Germinal center (tissue), 1 donor: ENCODE measurements at places on chromosomes 11 and 22.
A peak's percentile ranks its signal among the peaks of the same experiment; 100 is the strongest.

DNA sequence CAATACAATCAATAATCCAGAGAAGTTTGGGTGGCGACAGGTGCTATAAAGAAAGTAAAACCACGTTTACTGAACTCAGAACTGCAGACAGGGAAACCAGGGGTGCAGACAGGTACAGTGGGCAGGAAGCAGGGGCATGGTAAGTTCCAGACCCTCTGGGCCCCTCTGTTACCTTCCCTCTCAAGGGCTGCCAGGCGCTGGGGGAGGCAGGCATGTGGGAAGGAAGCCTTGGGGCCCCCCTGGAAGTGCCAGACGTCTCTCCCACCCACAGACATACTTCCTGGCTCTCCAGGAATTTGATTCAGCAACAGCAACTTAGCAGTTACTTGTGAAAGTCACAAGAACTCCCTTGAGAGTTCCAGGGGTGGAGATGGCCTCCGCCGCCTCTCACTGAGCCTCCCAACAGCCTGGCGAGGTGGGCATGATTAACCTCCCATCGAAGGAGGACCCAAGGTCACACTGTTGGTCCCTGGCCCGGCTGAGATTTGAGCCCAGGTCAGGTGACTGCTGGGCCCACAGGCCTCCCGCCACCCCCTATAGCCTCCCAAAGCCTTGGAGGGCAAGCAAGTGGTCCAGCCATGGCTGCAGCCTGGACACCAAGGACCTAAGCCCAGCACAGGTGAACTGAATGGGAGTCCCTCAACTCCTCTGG lies 14.1 kb upstream of the TSKU start:
- no peak for DNase-seq

DNA sequence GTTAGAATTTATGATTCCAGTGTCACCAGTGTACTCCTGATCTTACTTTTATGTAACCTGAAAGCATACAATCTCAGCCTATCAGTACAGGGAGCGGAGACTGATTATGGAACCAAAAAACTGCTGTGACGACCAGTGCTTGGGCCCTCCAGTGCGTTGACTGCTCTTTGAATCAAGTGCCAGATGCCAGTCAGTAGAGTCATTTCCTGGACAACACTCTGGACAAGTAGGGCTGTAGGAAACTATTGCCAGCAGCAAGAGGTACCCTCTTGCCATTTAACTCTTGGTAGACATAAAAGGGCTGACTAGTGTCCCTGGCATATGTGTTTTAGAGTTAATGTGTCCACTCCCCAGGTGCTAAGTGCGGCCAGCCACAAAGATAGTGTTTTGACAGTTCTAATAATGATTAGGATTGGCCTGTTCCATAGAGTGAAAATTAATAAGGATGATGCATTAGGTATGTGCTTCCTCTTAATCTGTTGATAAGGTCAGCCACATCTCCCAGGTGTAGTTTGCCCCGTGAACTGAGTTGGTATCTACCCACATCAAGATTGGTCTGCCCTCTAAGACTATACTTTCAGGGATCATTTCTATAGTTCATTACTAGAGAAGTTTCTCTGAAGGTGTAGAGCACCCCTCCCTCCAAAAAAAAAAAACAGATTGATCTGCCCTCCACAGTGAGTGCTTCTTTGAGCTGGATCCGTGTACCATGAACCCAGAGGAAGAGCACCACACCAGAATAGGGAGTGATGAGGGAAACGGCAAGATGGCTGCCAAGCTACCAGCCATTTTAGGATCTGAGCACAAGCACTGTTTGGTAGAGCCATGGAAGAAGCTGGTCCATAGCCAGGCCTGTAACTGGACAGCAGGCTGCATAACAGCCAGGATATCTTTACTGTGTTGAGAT lies 20.7 kb upstream of the AIFM3 start:
- no peak for DNase-seq

DNA sequence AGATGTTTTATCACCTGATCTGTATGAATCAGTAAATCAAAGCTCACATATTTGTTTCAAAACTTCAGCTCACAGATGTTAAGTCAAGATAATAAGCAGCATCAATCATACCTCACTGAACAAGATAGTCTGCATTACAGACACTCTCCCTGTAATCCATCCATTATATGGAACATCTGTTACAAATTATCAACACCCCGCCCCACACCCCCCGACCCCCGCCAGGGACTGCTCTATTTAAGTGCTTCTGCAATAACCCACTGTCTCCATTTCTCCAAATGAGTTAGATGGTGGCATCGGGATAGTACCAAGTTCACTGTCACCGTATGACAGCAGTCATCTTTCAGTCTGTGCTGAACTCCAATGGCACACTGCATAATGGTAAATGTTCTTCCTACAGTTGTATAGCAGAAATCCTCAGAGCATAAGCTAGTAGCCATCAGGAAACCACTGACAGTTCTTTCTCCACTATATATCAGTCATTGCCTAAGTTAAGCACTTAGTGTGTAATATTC lies 447.0 kb upstream of the ARHGAP42 start:
- DNase-seq, result no peak

DNA sequence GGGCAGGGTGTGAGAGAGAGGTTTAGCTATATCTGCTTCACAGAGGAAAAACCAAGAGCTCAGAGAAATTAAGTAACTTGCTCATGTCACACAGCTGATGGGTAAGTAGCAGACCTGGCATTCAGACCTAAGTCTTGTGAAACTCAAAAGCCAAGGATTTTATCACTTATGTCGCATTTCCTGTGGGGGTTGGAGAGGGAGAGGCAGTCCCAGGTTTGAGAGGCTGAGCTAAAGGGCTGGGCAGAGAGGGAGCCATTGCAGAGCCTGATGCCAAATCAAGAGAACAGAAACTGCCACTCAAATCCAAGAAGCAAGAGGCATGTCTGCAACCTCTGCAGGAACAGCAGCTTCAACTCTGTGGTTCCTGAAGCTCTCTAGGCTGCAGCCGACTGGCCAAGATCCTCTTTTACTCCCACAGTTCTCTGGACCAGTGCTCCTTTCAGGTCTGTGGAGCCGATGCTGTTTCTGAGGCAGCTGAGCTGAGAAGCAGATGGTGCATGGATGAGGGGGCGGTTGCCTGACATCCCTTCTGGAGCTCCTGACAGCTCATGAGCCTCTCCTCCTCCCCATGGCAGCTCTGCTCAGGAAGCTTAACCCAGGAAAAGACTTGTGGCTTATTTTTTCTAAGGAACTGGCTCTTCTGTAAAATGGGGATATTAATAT lies 47.6 kb upstream of the NAV2 start:
- DNase-seq, result no peak

GRCh38 chr11:122044086-122044485 lies 71.9 kb downstream of the BLID start:
- DNase-seq, result no peak

DNA sequence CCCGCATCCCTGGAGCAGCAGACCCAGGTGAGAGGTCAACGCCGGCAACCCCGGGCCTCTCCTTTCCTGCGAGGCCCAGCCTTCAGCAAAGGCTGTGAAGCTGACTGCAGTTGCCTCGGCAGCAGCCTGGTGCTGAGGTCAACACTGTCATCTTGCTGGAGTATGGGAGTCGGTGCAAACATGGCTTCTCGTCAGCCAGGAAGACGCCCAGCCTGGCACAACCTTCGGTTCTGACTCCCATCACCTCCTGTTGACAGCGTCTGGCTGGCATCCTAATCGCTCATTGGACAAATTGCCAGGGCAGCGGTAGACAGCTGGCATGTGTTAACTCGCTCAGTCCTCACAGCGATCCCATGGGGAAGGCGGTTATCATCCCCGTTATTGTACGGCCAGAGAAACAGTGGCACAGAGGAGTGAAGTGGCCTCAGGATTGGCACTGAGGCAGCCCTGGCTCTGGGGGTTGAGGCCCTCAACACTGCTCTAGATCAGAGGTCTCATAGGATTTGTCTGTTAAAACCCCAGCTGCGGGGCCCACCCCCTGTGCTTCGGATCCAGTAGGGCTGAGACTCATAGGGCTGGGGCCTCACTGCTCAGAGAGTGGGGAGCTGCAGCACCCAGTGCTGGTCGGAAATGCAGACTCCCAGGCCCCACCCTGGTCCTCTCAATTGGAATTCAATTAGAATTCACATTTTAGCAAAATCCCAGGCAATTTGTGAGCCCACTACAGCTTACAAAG lies 39.3 kb upstream of the TP53I11 start:
- no peak for DNase-seq

GRCh38 chr11:36274414-36274813 lies 14.8 kb downstream of the COMMD9 start:
- no peak for DNase-seq

GRCh38 chr22:39489094-39490068 lies 12.7 kb upstream of the MIEF1 start:
- no peak for DNase-seq

- DNase-seq, result peak; percentile 78
These were observed 6.7 kb upstream of the AP1B1 start for GRCh38 chr22:29394931-29395581.

- DNase-seq, result no peak
These were observed 43.4 kb downstream of the GRAMD4 start for GRCh38 chr22:46663436-46664100.

DNA sequence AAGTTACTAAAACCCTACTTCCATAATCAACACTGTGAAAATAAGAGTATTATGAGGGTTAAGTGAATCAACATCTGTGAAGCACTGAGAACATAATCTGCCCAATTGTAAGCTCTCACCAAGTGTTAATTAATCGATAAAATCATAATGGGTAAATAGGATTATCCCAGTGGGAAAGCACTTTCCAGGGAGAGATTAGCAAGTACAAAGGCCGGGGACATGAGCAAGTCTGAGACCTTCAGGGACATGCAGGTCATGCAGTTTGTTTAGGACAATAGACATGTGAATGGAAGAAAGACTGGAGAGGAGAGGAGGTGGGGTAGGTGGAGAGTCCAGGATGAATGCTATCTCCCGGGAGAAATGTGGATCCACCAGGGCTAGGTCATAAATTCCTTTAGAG lies 57.8 kb upstream of the FIBIN start:
- DNase-seq, result no peak

GRCh38 chr11:215581-216037 lies 8.1 kb downstream of the RIC8A start:
- DNase-seq, result no peak

GRCh38 chr11:35800970-35801953 lies 138.7 kb downstream of the TRIM44 start:
- no peak for DNase-seq

DNA sequence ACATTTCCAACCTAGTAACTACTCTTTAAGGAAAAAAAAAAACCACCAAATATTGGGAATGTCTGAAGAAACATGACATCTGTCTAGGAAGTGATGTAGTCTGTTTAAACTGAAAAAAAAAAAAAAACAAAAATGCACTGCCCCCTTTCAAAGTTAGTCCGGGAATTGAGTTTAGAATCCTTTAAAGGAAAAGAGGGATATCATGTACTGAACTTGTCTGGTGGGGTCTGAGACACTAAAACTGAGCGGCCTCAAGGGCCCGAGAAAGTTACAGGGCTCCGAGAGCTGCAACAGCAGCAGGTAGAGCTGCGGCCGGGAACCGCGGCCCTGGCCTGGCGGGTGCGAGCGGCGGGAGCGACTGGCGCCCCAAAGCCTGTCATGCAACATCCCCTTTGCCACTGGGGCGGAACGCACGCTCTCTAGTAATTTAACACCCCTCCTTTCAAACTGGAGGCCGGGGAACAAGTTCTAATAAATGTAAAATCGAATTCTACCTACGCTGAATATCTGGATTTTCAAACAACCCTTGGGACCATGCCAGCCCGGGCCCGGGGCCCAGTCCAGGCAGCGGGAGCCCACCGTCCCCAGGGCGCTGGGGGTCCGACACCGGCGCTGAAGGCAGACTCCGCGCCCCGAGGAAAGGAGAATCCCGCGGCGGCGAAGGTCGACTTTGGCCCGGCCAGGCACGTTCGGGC lies 736 bp downstream of the RDX start:
- peak; percentile 66 for DNase-seq

DNA sequence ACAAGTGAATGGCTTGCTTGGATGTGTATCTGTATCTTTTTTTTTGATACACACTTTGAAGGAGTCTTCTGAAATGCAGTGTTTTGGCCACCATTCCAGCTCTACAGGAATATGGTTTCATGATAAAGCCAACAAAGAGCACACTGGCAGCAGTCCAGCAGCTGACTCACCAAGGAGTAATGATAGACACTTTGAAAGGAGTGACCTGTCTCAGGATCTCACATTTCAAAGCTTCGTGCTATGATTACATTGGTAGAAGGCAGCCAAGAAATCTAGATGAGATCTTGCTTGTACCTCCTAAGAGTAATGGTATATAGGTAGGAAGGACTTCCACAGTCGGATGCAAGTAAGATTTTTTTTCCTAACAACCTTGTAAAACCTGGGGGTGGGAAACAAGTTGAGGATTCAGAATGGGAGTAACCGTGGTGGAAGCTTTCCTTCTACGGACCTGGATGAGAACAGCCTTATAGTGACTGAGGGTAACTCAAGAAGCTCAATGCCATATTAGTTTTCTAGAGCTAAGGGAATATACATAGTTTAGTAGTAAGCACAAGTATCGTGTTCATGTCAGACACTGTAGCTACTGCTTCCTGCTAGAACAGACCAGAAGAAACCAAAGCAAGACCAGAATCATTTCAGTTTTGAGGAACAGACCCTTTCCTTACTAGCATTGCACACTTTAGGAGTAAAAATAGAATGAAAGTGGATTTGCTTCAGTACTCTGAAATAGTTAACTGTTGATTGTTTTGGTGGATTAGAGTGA lies 25.0 kb downstream of the MTMR3 start:
- no peak for DNase-seq

GRCh38 chr11:34161812-34162492 lies 56.5 kb downstream of the NAT10 start:
- DNase-seq, result no peak

DNA sequence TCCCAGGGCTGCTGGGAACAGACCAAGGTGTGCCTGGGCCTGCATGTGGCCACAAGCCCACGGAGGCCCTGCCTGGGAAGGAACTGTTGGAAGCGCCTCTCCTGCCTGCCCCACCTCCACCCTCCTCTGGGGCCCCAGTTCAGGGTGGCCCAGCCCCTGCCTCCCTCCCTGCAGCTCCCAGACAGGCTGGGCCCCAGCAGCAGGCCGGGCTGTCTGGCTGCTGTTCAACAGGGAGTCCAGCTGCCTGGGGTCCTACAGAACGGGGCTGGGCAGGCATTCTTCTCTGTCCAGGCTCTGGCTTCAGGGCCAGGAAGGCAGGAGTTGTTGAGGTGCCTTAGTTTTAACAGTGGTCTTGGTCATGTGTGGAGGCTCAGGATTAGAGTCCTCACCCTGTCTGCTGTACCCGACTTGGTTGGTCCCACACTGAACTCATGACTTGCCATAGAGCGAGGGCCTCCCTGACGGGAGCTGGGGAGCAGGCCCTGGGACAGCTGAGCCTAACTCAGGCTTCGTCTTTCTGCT lies 11.8 kb downstream of the PRDM11 start:
- no peak for DNase-seq

DNA sequence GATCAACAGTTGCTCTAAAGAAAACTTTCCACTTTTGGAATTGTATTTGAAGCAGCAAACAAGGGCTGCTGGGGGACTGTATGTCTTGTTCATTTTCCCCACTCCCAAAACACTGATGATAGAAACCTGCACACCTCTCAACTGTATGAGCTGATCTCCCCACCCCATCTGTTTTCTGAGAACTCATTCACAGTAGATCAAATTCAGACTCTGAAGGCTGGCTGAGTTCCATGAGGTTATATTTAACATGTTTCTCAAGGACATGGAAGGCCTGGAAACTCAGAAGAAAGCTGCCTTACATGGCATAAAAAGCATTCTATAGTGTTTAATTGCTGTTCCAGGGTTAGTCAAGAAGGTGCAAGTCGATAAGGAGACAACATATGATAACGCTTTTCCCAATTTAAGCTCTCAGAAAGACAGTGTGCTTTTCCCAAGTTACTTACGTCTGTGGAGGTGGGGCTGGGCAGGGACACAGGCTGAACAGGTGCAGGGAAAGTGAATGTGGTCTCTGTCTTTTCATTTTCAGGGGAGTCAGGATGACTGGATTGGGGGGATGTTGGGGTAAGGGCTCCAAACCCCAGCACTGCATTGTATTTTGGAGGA lies 23.0 kb downstream of the LARGE2 start:
- DNase-seq, result no peak
